Activated naive CD8-positive, alpha-beta T cell treated with anti-CD3 and anti-CD28 coated beads for 36 hours (primary cell): ENCODE measurements at places on chromosomes 7 and 10. TPM values are rescaled to one million over a fixed set of nuclear protein-coding genes. Genes with fewer than 3 reads are reported as not detected.

DNA sequence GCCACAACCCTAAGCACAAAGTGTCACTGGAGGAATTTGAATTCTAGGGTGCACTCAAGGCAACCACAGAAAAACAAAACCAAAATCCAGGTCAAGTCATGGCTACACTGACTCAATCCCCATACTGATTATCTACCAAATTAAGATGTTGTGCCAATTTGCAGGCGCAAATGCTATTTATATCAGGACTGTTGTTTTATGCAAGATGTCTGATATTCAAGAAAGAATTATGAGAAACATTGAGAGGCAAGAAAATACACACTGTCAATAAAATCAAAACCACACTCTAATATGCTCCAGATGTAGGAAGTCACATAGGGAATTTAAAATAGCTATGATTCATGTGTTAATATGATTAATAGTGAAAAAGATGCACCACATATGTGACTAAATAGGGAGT is 141.3 kb upstream of the MINDY3 start:
- H3K4me1 ChIP-seq: no peaks in the 10 kb centered on the region
- H3K4me3 ChIP-seq: no peak overlapping the region
- no peak for DNase-seq
- no peak overlapping the region for H3K27ac ChIP-seq
- H3K27me3 ChIP-seq: peaks cover 3% of the 10 kb centered on the region

DNA sequence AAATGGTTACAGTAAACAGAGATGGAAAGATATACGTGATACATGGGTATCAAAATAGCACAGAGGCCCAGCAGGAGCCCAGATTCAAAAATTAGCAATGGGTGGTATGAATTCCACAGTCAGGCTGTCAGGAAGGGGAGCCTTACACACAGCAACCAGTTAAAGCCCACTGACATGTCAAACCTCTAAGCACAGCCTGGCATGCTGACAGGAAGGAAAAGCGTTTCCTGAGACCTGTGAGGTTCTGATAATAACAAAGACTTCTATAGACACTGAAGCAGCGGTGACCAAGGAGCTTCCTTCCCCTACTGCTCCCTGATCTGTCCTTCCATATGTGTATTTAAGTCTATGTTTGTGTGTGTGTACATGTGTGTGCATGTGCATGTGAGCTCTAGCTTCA is 89.9 kb downstream of the PHYHIPL start:
- H3K27me3 ChIP-seq: no peaks in the 10 kb centered on the region
- DNase-seq: no peak
- H3K4me1 ChIP-seq: no peaks in the 10 kb centered on the region
- no peak overlapping the region for H3K4me3 ChIP-seq
- no peak overlapping the region for H3K27ac ChIP-seq
- no peaks in the 10 kb centered on the region for H3K36me3 ChIP-seq

GRCh38 chr7:102286237-102287110 is at the start of gene SH2B2:
Gene SH2B2, plus strand, starts transcription at chr7:102286868. Its CDS starts 13,683 bp downstream, at chr7:102300551.
- H3K36me3 ChIP-seq: no peaks in the 10 kb centered on the region
- peak within 1 kb of the TSS; percentile 62 for H3K4me3 ChIP-seq
- H3K27ac ChIP-seq: no peak within 1 kb of the TSS
- peak; percentile 55 for DNase-seq

SEMA3C gene
- total RNA-seq: not detected

DNA sequence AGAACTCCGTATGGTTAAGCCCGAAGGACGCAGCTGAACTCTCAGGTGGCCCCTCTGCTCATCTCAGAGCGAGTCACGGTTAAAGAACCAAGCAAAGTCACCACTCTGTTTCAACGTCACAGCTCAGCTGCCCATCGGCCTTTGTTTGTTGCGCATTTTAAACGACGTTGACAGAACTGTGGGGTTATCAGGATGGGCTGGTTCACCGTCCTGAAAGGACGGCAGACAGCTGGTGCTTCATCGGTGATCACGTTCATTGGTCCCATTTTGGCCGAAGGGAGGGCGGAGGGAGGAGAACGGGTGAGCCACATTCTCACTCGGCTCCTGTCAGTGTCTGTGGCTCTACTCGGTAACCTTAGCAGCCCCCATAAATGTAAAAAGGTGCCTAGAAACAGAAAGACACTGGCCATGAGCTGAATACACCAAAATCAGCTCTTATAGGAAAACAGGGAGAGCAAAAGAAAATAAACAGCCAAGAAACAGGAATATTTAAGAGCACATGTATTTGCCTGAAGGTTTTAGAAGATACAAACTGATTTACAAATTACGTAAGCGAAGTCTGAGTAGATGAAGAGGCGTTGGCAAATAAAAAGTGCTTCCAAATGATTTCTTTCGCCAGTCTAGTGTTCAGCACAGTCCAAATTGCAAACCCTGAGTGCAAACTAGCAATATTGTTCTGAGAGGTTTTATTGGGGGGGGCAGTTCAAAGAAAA is 8.4 kb downstream of the PRKAG2 start:
- no peaks in the 10 kb centered on the region for H3K36me3 ChIP-seq
- H3K4me1 ChIP-seq: peaks cover 23% of the 10 kb centered on the region
- H3K27me3 ChIP-seq: no peaks in the 10 kb centered on the region
- no peak for DNase-seq
- H3K27ac ChIP-seq: no peak overlapping the region

STAM gene
- total RNA-seq: 21.6 TPM

GRCh38 chr7:90320014-90320413 is 1.1 kb downstream of the FAM237B start:
- no peaks in the 10 kb centered on the region for H3K36me3 ChIP-seq
- peaks cover 4% of the 10 kb centered on the region for H3K4me1 ChIP-seq
- H3K4me3 ChIP-seq: no peak overlapping the region
- DNase-seq: no peak
- H3K27me3 ChIP-seq: peaks cover 64% of the 10 kb centered on the region
- no peak overlapping the region for H3K27ac ChIP-seq

DNA sequence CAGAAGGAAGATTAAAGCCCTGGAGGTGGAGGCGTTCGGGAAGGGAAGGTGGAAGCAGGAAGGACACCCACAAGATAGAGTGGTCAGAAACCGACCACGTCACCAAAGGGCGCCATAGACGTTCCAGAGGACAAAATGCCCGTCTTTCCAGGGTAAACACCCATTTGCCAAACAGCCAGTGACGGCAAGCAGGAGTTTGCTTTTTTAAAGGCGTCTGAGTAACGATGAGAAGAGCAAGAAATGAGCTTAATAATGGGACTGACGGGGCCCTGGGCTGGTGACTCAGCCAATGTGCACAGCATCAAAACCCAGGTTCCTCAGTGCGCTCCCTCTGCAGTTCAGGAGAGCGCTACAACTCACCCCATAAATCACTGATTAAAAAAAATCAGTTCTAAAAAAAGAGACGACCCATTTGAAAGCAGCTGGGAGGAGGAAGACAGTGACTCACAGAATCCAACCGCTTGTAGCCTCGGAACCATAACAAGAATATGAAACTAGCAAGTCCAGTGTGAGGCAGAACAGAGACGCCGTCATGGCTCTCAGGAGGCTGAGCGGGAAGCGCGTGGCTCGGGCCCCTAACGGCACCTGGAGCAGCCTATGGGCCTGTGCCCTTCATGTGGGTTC is 5.9 kb downstream of the DIP2C start:
- H3K27ac ChIP-seq: no peak overlapping the region
- H3K27me3 ChIP-seq: peaks cover 31% of the 10 kb centered on the region
- no peak overlapping the region for H3K4me3 ChIP-seq
- DNase-seq: no peak
- no peaks in the 10 kb centered on the region for H3K4me1 ChIP-seq

- H3K27me3 ChIP-seq: no peaks in the 10 kb centered on the region
- H3K4me3 ChIP-seq: no peak overlapping the region
- H3K27ac ChIP-seq: no peak overlapping the region
Measured at GRCh38 chr7:101912716-101913110, 95.3 kb downstream of the CUX1 start.

- no peak overlapping the region for H3K4me3 ChIP-seq
- H3K27me3 ChIP-seq: no peaks in the 10 kb centered on the region
- H3K4me1 ChIP-seq: peaks cover 46% of the 10 kb centered on the region
- peak overlapping the region; percentile 72 for H3K27ac ChIP-seq
Measured at GRCh38 chr10:129101232-129101980, 365.6 kb upstream of the MGMT start.

- H3K4me1 ChIP-seq: peaks cover 27% of the 10 kb centered on the region
- H3K27me3 ChIP-seq: no peaks in the 10 kb centered on the region
- no peak overlapping the region for H3K27ac ChIP-seq
- no peak for DNase-seq
Measured at GRCh38 chr7:101984133-101984879, 166.9 kb downstream of the CUX1 start.

GRCh38 chr7:70790215-70791073 is 341.5 kb upstream of the GALNT17 start:
- no peaks in the 10 kb centered on the region for H3K36me3 ChIP-seq
- no peak overlapping the region for H3K27ac ChIP-seq
- no peaks in the 10 kb centered on the region for H3K27me3 ChIP-seq

C10orf53 gene
- total RNA-seq: not detected

GRCh38 chr10:64112701-64113355 is 591.6 kb downstream of the REEP3 start:
- DNase-seq: no peak
- peaks cover 2% of the 10 kb centered on the region for H3K4me1 ChIP-seq
- H3K4me3 ChIP-seq: no peak overlapping the region

CALML5 gene
- total RNA-seq: not detected

GRCh38 chr10:102394801-102395399 is 605 bp upstream of the NFKB2 start:
- H3K4me1 ChIP-seq: peaks cover 51% of the 10 kb centered on the region
- H3K27me3 ChIP-seq: no peaks in the 10 kb centered on the region
- H3K36me3 ChIP-seq: peaks cover 46% of the 10 kb centered on the region
- peak; percentile 78 for DNase-seq
- H3K4me3 ChIP-seq: peak overlapping the region; percentile 95

TMEM273 gene
- 0.76 TPM for total RNA-seq

- no peak overlapping the region for H3K27ac ChIP-seq
- peaks cover 4% of the 10 kb centered on the region for H3K27me3 ChIP-seq
- DNase-seq: no peak
- no peak overlapping the region for H3K4me3 ChIP-seq
- no peaks in the 10 kb centered on the region for H3K4me1 ChIP-seq
- H3K36me3 ChIP-seq: no peaks in the 10 kb centered on the region
Measured at GRCh38 chr7:43332193-43332796, 219.8 kb downstream of the HECW1 start.

- DNase-seq: no peak
- peaks cover 3% of the 10 kb centered on the region for H3K27me3 ChIP-seq
- no peak overlapping the region for H3K4me3 ChIP-seq
- H3K27ac ChIP-seq: no peak overlapping the region
Measured at GRCh38 chr7:157832006-157832405, 495.2 kb downstream of the DNAJB6 start.

DNA sequence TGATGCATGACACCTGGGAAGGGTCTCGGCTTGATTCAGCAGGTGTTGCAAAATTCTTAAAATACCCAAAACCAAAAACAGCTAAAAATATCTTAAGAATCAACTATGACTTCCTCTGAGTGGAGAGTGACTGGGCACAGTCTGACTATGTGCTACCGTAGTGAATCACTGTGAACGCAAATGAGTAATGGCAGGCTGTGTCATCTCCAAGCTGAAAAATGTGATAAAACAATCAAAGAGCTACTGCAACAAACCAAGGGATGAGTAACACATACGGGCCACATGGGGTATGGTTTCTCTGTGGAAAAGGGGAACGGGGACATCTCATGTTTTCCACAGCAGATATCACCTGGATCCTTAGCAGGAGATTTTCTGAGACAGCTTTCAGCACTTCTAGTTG is 127.5 kb downstream of the ABCA13 start:
- peaks cover 4% of the 10 kb centered on the region for H3K4me1 ChIP-seq
- H3K27me3 ChIP-seq: no peaks in the 10 kb centered on the region
- no peak overlapping the region for H3K27ac ChIP-seq
- no peak overlapping the region for H3K4me3 ChIP-seq
- DNase-seq: no peak

SEMA3D gene
- not detected for total RNA-seq

- no peaks in the 10 kb centered on the region for H3K36me3 ChIP-seq
- H3K27me3 ChIP-seq: no peaks in the 10 kb centered on the region
- no peak overlapping the region for H3K4me3 ChIP-seq
- H3K27ac ChIP-seq: no peak overlapping the region
Measured at GRCh38 chr7:146177301-146177700, 60.7 kb downstream of the CNTNAP2 start.

- no peak overlapping the region for H3K27ac ChIP-seq
- H3K36me3 ChIP-seq: peaks cover 18% of the 10 kb centered on the region
- no peak overlapping the region for H3K4me3 ChIP-seq
- H3K27me3 ChIP-seq: no peaks in the 10 kb centered on the region
- H3K4me1 ChIP-seq: no peaks in the 10 kb centered on the region
Measured at GRCh38 chr10:121823993-121824463, 103.8 kb downstream of the ATE1 start.

FAM25A gene
- total RNA-seq: not detected

DNA sequence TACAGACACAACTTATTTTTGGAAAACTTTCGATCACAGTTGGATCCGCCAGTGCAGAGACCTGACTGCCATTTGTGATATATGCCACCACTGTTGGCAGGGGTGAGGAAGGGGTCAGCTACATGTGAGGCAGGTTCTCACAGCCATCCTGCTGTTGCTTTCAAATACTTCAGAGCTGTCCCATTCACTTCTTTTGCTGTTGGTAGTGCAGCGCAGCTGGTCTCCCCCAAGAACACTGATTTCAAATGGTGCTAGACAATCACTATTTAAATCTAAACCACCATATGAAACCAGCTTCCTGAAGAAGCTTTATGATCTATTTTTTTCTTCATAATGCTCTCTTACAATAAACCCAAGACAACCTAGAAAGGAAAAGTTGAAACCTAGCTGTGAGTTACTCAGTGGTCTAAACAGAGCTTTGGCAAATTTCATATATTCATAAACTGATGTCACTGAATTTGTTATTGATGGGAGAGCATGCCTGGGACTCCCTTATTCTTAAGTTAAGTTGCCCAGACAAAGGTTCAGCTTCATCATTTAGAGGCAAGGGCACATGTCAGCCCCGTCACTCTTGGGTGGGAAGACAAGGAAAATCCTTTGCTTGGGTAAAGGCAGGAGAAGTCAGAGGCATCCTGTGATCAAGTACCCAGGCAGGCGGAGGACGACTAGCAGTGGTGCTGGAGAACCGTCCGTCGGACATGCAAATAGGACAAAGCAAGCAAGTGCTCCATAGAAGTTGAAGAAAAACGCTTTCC is 143.4 kb upstream of the KLF14 start:
- H3K4me3 ChIP-seq: no peak overlapping the region
- H3K36me3 ChIP-seq: peaks cover 75% of the 10 kb centered on the region
- DNase-seq: no peak
- peaks cover 4% of the 10 kb centered on the region for H3K27me3 ChIP-seq
- peak overlapping the region; percentile 11 for H3K27ac ChIP-seq
- peaks cover 35% of the 10 kb centered on the region for H3K4me1 ChIP-seq

PIK3CG gene
- total RNA-seq: 28.8 TPM

UPK3BL2 gene
- 9.6 TPM for total RNA-seq

OPN1SW gene
- not detected for total RNA-seq

- no peak for DNase-seq
- no peaks in the 10 kb centered on the region for H3K36me3 ChIP-seq
- no peaks in the 10 kb centered on the region for H3K27me3 ChIP-seq
- H3K4me3 ChIP-seq: no peak overlapping the region
- no peaks in the 10 kb centered on the region for H3K4me1 ChIP-seq
Measured at GRCh38 chr7:46781901-46782439, 799.9 kb downstream of the TNS3 start.
